ENCODE measurements at places on chromosomes 11 and 22. TPM values are rescaled to one million over a fixed set of nuclear protein-coding genes. Genes with fewer than 3 reads are reported as not detected.

DNA sequence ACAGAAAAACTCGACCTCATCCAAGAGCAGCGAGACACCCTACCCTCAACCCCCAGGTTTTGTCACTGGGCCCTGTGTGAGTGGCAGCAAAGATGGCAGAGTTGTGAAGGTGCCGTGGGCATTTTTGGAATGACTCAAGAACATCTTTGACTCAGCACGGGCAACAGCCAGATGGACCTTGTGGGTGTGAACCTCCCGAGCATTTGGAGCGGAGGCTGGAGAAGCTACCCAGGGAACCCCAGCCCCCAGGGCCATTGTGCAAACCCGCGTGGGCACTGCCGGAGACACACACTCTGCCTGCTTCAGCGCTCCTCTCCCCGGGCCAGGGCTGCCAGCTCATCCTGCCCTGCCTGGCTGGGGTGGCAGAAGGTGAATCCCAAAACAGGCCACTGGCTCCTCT is 66.1 kb downstream of the PANX1 start:
- DNase-seq: no peak

DNA sequence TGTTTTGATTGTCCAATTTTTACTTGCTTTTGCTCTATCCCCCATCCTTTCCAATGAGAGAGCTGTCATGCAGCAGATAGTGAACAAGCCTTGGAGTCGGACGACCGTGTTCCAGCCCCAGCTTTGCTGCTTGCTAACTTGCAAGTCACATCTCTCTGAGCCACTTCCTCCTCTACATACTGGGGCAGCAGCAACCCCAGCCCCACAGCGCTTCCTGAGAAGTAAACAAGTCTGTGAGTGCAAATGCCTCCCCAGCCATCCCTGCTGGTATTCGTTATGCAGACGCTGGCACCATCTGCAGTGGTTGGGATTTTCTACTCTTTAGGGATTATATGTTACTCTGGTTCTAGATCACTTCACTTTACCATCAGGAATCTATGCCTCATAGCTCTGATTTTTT is 35.0 kb downstream of the TPBGL start:
- DNase-seq: peak; percentile 30

DNA sequence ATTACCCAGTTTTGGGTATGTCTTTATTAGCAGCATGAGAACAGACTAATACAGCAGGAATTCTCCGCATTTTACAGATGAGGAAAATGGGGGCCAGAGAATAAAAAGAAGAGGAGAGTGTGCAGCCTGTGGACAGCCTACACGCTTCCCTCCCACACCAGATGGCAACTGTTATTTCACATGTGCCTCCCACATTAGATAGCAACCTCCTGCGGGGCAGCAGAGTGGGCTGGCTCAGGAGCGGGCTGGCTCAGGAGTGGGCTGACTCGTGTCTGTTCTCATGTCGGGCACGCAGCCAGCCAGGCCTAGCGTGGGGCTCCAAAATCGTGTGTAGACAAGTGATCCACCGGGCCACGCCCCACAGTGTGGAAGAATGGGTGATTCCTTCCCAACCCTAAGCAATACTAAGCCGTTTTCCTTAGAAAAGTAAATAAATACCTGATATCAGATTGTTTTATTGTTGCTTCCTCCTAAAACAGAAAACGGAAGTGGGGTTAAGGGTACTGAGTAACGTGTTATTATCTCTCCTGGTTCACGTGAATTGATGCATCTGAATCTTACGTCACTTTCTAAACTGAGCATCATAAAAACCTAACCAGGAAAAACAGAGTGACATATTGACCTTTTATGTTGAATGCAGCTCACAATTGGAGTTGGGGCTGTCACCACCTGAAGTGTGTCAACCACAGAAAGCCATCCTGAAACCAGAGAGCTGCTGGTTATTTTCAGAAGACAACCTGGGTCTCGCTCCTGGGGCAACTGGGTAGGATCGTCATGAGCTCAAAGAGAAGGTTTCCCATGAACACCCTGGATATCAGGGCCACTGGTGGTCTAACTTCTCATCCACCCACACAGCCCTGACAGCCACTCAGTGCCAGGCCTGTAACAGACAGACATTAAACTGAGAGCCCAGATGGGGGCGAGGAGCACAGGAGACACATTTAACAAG is 3.3 kb downstream of the TTLL1 start:
- no peak for DNase-seq

DNA sequence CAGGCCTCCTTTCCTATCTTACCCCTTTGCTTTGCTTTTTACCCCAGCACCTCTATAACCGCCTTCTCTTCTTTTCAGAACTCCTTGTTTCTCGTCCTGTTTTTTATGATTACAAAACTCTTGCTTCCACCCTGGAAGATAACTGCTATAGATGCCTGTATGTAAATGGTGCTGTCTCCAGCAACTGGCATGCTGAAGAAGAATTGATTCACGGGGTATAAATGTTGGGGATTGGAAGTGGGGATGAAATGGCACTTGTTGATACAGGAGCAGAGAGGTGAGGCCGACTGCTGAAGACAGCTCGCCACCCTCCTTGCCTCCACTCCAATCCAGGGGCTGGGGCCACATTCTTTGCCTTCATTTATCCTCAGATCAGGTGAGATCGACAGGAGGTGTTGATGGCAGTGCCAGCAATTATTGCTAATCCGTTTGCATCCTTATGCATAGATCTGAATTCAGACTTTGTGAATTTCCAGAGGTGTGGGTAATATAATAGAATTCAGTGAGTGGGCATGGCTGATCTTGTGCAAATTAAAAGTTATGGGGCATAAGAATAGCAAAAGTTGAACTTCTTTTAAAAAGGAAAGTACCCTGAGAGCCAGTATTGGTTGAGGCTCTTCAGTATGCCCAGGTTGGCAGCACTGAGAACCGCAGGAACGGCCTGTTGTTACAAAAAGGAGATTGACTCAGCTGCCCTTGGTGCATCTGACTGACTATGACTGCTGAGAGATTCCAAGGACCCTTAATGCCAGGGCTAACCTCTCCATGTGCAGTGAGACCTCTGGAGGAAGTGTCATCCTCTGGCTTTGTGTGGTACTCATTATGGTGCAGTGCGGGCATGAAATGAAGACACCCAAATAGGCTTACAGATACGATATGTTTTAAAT is 5.3 kb downstream of the NEAT1 start:
- peak; percentile 66 for DNase-seq

GRCh38 chr22:46574993-46575910 is 37.8 kb upstream of the CELSR1 start:
- peak; percentile 14 for DNase-seq

GRCh38 chr11:37364246-37364839 is 766.3 kb upstream of the RAG2 start:
- DNase-seq: no peak

MS4A4E gene
- total RNA-seq: not detected

ALKBH3 gene
- 40.5 TPM for total RNA-seq

RASSF10 gene
- 0.25 TPM for total RNA-seq

LDHAL6A gene
- total RNA-seq: not detected

MCAT gene
- 33.7 TPM for total RNA-seq
